ENCODE measurements at places on chromosomes 2 and 18.

GRCh38 chr18:57804557-57804956 lies 1.4 kb upstream of the ATP8B1 start:
- DNase-seq: no peak
- H3K36me3 ChIP-seq: no peaks in the 10 kb centered on the region
- H3K4me3 ChIP-seq: no peak overlapping the region
- H3K27me3 ChIP-seq: no peaks in the 10 kb centered on the region

GRCh38 chr2:134206031-134206430 lies 47.8 kb upstream of the MGAT5 start:
- no peak for DNase-seq
- no peaks in the 10 kb centered on the region for H3K4me1 ChIP-seq
- H3K4me3 ChIP-seq: no peak overlapping the region
- no peaks in the 10 kb centered on the region for H3K36me3 ChIP-seq
- no peaks in the 10 kb centered on the region for H3K27me3 ChIP-seq
- H3K27ac ChIP-seq: no peak overlapping the region

DNA sequence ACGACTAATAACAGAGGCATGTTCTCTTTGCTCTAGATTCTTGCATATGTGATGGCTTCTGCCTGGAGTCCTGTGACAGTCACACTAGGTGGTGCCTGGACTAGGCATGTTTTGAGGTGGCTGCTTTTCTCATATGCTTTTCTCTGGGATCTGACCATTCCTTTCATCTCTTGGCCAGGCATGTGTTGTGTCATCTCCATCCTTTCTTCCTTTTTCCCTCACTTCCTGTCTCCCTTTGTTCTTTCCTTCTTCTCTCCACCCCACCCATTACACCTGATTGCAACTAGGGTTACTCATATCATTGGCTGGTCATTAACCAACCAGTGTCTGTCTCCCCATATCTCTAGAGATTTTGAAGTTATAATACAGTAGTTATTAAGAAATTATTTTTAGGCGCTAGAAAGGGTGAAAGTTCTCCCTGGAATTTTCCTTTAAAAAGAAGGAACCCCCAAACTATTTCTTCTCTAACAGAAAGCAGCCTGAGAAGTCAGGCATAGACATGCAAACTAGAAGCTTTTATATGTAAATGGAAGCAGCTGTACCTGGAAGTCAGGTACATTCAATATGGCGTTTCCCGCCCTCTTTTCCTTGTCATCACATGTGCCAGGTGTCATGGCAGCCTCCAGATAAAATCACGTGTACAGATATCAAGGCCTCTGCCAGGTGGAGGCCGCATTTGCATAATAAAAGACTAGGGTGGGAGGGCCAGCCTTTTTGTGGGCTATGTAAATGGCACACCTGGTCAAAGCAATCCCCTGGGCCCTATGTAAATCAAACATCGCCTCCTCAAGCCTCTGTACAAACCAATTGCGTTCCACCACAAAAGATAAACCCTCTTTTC lies 220.4 kb upstream of the MEX3C start:
- no peak overlapping the region for H3K27ac ChIP-seq
- H3K27me3 ChIP-seq: no peaks in the 10 kb centered on the region
- no peaks in the 10 kb centered on the region for H3K36me3 ChIP-seq

GRCh38 chr2:222391743-222392285 lies 32.5 kb upstream of the SGPP2 start:
- no peaks in the 10 kb centered on the region for H3K27me3 ChIP-seq
- H3K4me1 ChIP-seq: no peaks in the 10 kb centered on the region
- no peak overlapping the region for H3K27ac ChIP-seq
- H3K4me3 ChIP-seq: no peak overlapping the region
- no peaks in the 10 kb centered on the region for H3K36me3 ChIP-seq

DNA sequence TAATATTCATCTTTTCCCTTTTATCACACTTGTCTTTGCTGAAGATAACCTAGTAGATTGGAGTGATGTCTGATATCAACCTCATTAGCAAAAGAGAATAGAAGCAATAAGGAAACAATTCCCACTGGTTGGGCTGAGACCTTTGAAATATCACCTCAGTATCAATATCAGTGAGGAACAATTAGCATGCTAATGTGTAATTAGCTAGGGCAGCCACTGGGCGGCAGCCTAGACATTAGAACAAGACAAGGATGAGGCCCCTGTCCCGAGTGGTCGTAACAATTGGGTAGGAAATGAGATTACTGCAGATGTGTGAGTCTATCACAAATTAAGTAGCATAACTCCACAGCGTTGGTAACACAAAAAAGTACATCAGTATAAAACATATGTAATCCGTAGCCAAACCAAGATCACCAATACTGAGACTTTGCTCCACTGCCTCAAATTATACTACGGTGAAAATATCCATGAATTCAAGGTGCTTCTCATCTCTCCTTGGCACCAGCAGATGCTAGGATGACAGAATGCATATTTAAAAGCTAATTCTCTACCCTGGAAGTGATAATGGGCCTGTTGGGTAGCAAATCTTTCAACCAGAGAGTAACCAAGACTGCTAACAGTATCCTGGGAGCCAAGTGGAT lies 99.1 kb downstream of the ALPK2 start:
- no peaks in the 10 kb centered on the region for H3K4me1 ChIP-seq
- H3K36me3 ChIP-seq: no peaks in the 10 kb centered on the region
- no peak overlapping the region for H3K27ac ChIP-seq
- no peaks in the 10 kb centered on the region for H3K27me3 ChIP-seq
- DNase-seq: peak; percentile 32
- H3K4me3 ChIP-seq: no peak overlapping the region

DNA sequence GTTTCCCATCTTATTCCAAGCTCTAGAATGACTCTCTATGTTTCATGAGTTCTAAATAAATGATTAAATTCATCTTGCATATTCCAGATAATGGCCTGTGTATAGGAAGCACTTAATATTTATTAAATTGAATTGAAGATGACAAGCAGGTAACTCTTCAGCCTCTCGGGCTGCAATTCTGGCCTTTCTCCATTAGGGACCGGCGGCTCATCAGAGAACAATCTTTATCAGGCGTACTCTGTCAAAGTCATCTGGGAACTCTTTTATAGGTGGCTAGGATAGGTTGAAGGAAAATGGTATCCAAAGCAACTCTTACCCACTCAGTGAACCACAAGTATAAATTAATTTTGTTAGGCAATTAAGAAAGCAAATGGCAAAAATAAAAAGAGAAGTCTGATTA lies 308.5 kb downstream of the NOL4 start:
- no peaks in the 10 kb centered on the region for H3K4me1 ChIP-seq
- no peaks in the 10 kb centered on the region for H3K27me3 ChIP-seq
- DNase-seq: no peak
- H3K4me3 ChIP-seq: no peak overlapping the region
- no peak overlapping the region for H3K27ac ChIP-seq

DNA sequence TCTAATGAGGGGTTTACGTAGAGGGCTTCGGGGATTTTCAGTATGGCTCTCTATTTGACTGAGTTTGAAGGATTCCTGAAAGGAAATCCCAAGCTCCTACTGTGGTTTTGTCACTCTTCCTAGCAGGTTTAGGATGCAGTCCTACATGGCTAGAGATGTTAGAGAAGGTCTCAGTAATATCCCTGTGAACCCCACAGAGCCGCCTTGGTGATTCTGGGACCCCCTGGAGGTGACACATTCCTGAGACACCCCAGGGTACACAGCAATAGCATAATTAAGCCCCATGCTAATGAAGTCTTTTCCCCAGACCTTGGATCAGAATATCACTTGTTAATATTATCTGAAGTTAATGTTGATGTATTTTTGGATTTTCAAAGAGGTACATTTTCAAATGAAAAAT lies 103.8 kb downstream of the SNTG2 start:
- no peaks in the 10 kb centered on the region for H3K27me3 ChIP-seq
- DNase-seq: no peak
- no peak overlapping the region for H3K27ac ChIP-seq
- H3K4me1 ChIP-seq: 0 out of 2 replicates have a peak, but pooled peaks cover 2% of the 10 kb centered on the region
- no peaks in the 10 kb centered on the region for H3K36me3 ChIP-seq
- no peak overlapping the region for H3K4me3 ChIP-seq

DNA sequence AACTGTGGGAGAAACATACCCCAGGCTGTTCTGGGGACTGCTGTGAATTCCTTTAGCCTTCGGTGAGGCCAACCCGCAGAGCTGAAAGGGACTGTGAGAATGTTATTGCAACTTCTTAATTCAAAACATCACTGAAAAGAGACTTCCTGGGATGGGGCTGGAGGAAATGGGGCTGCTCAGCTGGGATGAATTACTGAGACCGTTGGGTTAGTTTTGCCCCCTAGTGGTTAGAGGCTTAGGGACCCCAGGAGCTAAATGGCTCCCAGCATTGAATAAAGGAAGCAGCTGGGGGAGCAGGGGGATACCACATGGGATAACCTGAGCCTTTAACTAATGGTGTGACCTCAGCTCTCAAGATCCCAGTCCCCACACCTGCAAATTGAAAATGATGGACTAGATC lies 941.1 kb upstream of the FANCL start:
- H3K36me3 ChIP-seq: no peaks in the 10 kb centered on the region
- H3K27me3 ChIP-seq: no peaks in the 10 kb centered on the region
- H3K4me3 ChIP-seq: no peak overlapping the region
- no peak for DNase-seq

DNA sequence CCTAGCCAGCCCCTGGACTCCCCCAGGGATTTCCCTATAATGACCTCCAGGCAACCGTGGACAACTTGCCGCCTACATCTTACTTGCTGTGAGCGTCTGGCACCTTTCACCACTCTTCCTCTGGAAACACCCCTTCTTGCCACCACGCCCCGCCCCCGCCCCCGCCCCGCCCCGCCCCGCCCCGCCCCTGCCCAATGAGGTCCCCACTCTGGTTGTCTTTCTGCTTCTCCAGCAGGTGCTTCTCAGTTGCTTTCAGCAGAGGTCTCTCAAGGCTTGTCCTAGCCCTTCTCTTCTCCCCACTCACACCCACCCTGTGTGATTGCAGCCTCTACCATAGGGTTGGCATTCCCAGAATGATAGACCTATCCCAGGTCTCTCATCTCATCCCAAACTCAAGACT lies 214.5 kb downstream of the EN1 start:
- no peak for DNase-seq
- H3K4me3 ChIP-seq: no peak overlapping the region
- H3K27me3 ChIP-seq: no peaks in the 10 kb centered on the region
- H3K4me1 ChIP-seq: no peaks in the 10 kb centered on the region

DNA sequence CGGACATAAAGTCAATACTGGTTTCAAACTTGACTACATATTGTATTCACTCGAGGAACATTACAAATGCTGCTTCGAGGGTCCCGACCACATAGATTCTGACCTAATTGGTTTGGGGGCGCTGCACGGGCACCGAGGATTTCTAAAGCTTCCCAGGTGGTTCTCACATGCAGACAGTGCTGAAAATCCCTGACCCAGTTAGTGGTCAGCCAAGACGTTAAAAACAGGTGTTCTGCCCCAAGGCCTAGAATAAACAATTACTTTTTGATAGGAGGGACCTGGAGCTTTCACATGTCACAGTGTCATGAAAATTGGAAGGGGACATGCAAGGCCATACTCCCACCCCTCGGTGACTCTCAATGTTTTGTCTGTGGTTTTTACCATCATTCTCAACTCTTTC lies 368.9 kb downstream of the RNF144A start:
- H3K4me1 ChIP-seq: no peaks in the 10 kb centered on the region
- no peak overlapping the region for H3K27ac ChIP-seq
- DNase-seq: no peak
- no peak overlapping the region for H3K4me3 ChIP-seq
- H3K36me3 ChIP-seq: no peaks in the 10 kb centered on the region

GRCh38 chr18:39600894-39601293 lies 2035.3 kb upstream of the CELF4 start:
- no peak for DNase-seq
- no peaks in the 10 kb centered on the region for H3K4me1 ChIP-seq
- no peaks in the 10 kb centered on the region for H3K36me3 ChIP-seq
- no peaks in the 10 kb centered on the region for H3K27me3 ChIP-seq
- no peak overlapping the region for H3K27ac ChIP-seq
- H3K4me3 ChIP-seq: no peak overlapping the region

GRCh38 chr2:226445216-226445861 lies 354.3 kb downstream of the IRS1 start:
- H3K27ac ChIP-seq: no peak overlapping the region
- no peak overlapping the region for H3K4me3 ChIP-seq
- H3K36me3 ChIP-seq: no peaks in the 10 kb centered on the region

DNA sequence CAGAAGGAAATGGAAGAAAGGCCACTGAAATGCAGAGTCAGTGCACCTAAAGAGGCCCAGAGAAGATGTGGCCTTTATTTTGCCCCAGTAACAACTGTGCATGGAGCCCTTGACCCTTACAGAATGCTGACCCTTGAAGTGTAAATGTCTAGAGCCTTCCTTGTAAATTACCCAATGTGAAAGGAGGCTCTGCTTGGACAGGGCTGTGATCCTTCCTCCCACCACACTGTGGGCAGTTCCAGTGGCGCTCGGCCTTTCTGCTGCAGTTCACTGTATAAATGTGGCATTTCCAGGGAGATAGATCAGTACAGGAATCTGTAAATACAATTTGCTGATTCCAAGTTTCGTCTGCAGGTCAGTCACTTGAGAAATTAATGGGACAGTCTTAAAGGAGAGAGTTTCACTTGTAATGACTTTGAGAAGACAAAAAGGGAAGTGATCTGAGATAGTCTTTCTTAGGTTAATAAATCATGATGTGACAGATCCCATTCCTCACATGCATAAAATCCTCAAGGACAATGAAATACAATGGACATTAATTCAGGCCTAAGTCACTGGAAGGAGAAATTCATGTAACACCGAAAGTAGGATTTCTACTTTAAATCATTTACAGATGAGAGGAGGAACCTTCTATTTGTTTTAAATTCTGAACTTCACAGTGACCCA lies 133.8 kb upstream of the LMAN1 start:
- H3K4me3 ChIP-seq: no peak overlapping the region
- H3K27ac ChIP-seq: no peak overlapping the region
- H3K27me3 ChIP-seq: no peaks in the 10 kb centered on the region
- DNase-seq: no peak
- no peaks in the 10 kb centered on the region for H3K4me1 ChIP-seq

GRCh38 chr2:135637456-135638087 lies 104.1 kb upstream of the UBXN4 start:
- no peak overlapping the region for H3K4me3 ChIP-seq
- no peaks in the 10 kb centered on the region for H3K4me1 ChIP-seq
- H3K27ac ChIP-seq: no peak overlapping the region
- H3K27me3 ChIP-seq: no peaks in the 10 kb centered on the region
- DNase-seq: no peak
- H3K36me3 ChIP-seq: peaks cover 47% of the 10 kb centered on the region

Data from Panc1 (cell line).